GM20000 (cell line): ENCODE measurements at places on chromosomes 7 and 10.

GRCh38 chr10:88886557-88886956, 6.5 kb downstream of the STAMBPL1 start:
- peak; percentile 56 for DNase-seq

DNA sequence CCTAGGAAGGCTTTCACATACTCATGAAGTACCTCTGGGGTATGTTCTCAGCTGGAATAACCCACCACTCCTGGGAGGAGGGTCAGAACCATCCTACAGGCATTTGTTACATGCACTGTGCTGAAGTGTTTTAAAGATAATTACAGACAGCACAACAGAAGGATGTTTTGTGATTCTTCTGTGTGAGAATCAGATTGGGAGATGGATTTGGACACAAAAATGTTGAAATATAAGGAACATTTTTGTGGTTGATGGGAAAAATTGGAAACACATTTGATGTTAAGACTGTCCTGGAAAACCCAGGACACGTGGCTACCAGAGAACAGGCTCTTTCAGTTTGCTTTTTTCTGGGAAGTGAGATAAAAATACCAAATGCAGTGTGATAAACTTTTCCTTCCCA, 61.4 kb downstream of the BICC1 start:
- DNase-seq: no peak

DNA sequence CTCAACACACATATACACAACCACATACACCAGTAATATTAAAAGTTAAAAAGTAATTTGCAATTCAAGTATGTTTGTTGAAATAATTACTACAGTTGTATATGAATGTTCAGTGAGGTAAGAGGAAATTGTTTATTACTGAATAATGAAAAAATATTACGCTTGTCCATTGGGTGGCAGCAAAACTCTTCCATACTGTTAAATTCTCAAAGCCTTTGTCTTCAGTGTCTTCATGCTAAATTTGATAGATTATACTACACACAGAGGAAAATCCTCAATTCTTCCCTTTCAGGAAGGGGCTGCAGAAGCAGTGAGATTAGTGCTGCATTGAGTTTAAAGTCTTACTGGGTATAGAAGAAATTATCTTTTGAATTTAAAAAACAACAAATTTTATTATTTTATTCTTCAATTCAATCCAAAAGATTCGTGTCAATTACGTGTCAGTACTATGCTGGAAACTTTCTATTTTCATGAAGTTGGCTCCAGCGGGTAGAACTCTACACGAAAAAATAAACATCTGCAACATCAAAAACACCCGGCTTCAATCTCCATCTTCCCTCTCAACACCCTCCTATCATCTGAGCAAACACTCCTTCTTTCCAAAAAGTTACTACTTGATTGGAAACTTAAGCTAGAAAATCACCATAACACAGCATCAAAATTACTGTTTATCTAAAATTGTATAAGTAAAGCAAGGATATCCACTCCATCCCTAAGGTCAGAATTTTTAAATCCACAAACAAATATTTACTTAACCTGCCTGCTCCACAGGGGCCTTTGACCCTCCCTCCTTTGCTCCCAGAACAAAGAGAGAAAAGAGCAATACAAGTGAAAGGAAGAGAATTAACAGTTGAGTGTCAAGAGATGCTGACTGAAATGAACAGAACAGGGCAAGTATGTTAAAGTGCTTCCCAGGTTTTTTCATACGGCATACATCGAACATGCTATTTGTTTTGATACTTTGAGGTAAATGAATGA, 37.0 kb upstream of the TES start:
- peak; percentile 40 for DNase-seq

DNA sequence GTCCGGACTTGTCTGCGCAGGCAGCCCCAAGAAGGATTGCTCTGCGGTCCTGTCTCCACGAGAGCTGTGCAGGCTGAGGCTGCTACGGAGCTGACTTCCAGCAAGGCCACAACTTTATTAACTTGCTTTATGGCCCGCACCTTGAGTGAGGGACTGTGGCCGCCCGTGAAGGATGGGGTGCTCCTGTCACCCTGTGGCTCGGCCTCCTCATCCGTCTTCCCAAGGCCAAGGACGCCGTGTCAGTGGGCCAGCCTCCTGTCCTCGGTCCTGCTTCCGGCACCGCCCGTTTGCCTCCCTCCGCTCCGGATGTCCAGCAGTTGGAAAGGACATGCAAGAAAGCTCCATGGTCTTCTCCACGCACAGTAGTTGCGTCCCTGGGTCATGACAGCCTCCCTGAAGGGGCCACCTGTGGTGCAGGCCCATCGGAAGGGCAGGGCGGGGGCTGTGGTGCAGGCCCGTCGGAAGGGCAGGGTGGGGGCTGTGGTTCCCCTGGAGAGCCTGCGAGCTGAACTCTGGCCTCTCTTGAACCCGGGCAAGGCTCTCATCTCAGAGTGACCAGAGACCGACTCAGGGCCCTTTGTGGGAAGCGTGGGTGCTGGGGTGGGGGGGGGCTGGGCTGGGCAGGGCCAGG, 87.1 kb downstream of the NKX6-2 start:
- DNase-seq: no peak

- no peak for DNase-seq
These were observed 105.2 kb upstream of the SLC25A13 start for GRCh38 chr7:96427143-96427542.

GRCh38 chr7:138008588-138009349, 6.9 kb upstream of the CREB3L2 start:
- peak; percentile 51 for DNase-seq

DNA sequence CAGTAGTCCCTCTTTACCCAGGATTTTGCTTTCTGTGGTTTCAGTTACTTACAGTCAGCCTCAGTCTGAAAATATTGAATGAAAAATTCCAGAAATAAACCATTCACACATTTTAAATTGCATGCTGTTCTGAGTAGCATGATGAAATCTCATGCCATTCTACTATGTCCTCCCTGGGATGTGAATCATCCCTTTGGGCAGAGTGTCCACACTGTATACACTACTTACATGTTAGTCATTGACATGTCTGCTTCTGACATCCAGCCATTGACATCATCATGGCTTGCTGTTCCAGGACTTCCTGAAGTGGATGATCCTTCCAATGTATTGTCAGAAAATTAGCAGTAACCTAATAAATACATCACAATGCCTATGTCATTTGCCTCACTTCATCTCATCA, 34.6 kb upstream of the MALRD1 start:
- no peak for DNase-seq

DNA sequence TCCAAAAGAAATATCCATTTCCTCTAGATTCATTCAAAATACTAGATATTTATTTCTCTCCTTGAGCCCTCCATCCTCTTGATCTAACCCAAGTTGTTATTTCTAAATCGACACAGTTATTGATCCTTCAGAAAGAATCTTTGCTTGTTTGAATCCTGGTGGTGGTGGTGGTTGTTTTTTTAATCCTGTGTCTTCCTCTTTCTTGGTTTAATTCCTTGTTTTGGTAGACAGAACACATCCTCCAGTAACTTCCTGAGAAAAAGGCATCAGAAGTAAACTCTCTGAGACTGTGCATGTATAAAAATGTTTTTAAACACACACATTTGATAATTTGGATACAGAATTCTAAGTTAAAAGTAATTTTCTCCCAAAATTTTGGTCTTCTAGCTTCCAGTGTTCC, 49.9 kb downstream of the SIRT1 start:
- no peak for DNase-seq

DNA sequence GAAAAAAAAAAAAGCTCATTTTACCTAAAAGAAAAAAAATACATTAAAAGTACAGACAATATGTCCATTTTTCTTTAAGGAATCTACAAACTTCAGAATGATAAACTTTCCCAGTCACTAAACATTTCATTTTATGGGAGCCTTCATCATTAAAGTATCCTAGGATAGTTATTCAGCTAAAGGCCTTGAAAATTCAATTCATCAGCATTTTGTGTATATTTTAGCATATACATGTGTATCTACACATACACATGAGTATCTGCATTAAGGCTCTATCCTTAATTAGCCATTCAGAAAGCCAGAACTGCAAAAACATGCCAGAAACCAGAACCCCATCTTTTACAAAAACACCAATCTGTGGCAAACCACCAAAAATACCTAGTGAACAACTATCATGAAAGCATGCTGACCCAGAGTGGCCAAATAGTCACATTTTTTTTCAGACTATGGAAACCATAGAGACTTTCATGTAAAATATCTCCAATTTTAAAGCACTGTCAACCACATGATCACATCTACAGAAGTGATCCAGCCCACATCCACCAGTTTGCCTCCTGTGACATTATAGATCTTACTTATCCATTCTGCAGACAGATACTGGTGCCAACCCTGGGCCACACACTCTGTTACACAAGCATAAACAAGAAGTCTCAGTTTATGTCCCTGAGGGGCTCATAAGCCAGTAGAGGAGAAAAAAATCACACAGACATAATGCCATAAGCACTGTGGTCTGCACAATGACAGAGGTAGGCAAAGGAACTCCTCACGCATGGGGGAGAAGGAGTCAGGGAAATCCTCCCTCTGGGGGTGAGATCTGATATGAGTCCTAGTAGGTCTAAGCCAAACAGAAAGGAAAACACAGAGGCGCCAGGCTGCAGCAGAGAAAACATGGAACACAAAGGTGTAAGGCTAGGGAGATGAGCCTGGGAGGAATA, 79.2 kb downstream of the SRPK2 start:
- no peak for DNase-seq

- no peak for DNase-seq
These were observed 93.4 kb upstream of the ARMC3 start for GRCh38 chr10:22834471-22834870.

GRCh38 chr7:158663428-158663741, 41.2 kb downstream of the NCAPG2 start:
- no peak for DNase-seq

DNA sequence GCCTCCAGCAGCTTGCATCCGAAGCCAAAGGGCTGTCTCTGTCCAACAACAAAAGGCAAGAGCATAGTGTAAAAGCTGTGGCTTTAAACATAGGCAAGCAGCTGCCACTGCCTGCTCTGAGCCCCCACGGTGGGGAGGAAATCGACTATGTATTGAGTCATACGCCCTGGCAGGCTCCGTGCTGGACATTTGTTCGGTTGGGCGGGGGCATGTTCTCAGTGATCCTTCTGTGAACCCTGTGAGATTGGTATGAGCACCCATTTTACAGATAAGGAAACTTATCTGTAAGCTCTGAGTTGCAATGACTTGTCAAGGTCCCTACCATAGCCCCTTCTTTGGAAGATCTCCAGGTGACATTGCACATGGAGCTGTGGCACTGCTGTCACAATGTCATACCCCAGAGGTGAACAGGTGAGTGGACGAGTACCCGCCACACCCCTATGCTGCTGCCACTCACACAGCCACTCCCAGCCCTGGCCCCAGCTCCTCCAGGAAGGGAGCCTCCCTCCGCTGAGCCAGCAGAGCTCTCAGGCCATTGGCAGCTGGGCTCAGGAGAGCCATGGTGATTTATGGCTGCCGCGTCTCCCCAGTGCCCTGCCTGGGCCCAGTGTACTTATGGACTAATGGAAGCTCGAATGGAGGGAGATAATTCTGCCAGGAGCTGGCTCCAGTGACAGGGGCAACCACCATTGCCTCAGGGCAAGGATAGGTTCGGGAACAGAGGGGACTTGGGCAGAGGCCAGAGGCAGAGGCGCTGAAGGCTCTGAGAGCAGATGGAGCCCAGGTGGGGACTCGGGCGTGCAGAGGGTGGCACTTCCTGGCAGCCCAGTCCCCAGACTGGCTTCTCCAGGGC, 43.7 kb downstream of the UNC5B start:
- no peak for DNase-seq

DNA sequence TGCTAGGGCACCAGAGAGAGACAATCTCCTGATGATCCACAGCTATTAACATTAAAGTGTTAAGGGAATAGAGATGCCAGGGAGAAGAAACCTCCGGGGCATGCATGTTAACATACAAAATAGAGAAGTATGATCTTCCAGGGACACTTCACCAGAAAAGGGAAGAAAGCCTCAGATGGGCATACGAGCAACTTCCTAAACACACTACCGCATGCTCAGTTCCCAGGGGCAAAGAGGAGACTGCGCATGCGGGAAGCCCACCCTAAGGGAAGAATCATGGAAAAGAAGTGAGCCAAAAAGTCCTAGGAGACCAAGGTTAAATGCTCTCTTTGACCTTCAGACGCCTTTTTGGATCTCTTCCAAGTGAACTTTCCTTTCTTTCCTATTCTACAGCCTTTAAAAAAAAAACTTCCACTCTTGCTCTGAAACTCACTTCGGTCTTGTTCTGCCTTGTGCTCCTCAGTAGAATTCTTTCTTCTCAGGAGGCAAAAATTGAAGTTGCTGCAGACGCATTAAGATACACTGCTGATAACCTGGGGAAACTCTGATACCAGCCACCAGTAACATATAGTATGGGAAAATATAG, 1211.3 kb downstream of the REEP3 start:
- DNase-seq: no peak

DNA sequence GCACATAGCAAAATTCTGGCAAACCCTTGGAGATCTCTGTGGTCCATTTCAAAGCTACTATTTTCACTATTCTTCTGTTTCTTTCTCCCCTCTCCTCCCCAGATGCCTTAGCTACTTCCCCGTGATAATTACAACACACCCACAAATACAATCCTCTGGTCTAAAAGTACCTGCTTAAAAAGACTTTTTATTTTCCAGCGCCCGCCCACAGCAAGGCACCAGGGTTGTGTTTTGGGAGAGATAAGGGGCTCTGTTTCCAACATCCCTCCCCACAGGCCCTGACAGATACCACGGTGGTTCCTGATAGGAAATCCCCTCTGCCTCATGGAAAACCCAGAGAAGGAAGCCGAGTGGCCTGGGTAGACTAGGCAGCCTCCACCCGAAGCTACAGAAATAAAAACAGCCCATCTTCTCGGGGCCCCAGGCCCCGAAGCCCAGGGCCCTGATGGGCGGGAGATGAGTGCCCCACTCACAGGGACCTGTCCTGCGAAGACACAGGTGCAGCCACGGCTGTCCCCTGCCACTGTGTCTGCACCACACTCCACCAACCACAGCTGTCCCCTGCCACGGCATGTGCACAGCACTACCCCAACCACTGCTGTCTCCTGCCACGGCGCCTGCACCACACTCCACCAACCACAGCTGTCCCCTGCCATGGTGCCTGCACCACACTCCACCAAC, 19.7 kb downstream of the CALML5 start:
- no peak for DNase-seq
